ENCODE measurements at places on chromosomes 2 and 18.

- no peak for DNase-seq
These were observed 68.7 kb upstream of the TTC27 start for GRCh38 chr2:32559136-32559535.

GRCh38 chr2:200778038-200778437 lies 33.7 kb upstream of the BZW1 start:
- DNase-seq = no peak

DNA sequence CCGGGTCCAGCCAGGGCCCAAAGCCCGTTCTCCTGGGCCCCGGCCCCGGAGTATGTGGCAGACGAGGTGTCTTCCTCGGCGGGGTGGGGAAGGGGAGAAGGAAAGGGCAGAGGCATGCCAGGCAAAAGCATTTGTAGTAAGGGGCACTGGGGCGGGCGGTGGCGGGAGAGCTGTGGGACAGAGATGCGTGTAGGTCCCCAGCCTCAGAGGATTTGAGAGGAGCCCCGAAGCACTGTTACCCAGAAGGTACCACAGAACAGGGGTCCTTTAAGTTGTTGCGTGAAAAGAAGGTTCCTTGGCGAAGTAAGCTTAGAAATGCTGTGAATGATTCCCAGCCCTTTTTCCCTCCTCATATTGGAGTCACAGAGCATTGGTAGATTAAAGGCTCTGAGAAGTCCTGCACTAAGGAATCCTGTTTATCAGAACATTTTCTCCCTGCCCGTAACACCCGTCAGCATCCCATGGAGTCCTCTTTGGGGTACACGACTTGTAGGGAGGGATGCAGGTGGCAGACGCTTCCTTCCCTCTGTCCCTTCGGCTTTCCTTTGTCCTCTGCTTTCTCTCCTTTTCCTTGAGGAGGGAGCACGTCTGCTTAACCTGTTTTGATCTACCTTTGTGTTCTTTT lies 12.5 kb downstream of the GAREM2 start:
- no peak for DNase-seq

- no peak for DNase-seq
These were observed 14.3 kb downstream of the INSIG2 start for GRCh38 chr2:118102433-118103082.

DNA sequence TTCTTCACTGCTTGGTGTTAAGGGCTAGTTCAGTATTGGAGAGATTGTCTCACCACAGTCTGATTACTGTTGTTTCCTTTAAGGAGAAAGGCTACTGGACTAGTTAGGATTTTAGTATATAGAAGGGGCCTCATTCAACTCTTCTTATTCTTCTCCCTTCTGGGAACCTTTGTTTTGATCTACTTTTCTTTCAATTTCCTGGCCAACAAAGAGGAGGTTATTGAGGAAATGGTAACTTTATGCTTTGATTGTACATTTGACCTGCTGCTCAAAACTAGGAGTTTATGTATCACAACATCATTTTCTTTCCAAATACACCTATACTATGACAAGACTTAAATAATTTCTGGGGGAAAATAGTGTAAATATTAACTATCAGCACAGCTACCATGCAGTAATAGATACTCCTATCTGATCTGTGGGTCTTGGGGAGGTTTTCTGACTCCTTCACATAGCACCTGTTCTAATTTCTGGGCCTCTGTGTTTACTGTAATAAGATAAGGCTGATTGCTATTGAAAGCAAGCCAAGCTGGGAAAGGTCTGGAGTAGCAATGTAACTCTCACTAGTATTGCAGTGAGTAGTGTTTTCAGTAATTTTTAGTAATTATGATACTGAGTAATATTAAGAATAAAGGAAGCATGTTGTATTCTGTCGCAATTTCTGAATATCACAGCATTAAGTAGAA lies 395.3 kb downstream of the NUP35 start:
- peak; percentile 22 for DNase-seq

DNA sequence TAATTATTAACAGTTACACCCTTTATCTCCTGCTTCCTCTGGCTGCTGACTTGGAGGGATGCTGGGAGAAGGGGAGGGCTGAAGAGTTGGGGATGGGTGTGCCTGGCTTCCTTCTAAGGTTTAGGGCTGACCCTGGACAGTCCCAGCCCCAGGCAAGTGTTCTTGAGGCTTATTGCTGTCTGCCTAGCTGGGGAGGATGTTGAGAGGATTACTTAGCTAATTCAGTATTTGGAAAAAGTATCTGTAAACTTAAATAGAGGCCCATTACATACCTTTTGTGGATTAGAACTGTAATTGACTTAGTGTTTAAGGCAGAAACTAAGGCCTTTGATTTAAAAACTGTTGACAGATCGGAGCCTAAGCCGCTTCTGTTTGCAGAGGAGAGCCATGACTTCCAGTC lies 67.6 kb downstream of the AGAP1 start:
- DNase-seq = no peak

DNA sequence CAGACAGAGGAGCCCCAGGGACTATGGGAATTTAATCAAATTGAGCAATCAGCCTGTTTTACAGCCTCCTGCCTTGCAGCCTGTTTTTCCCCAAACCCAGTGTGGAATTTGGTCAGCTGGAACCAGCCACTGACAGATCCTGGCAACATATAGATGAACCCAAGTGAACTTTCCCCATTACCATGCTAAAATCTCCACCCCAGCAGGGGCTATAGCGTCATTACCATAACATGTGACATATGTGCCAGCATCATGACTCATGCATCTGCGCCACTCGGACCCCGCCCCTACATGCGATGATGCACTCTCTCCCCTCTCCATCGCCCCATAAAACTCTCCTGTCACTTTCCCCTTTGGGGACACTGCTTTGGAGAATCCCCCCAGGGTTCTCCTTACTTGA lies 17.3 kb upstream of the FEZ2 start:
- no peak for DNase-seq

Measured in NCI-H1436 (cell line).